CD4-positive, alpha-beta T cell treated with Interleukin-1 beta for 1 hour (primary cell): ENCODE measurements at places on chromosomes 3 and 15.
A peak's percentile ranks its signal among the peaks of the same experiment; 100 is the strongest.

DNA sequence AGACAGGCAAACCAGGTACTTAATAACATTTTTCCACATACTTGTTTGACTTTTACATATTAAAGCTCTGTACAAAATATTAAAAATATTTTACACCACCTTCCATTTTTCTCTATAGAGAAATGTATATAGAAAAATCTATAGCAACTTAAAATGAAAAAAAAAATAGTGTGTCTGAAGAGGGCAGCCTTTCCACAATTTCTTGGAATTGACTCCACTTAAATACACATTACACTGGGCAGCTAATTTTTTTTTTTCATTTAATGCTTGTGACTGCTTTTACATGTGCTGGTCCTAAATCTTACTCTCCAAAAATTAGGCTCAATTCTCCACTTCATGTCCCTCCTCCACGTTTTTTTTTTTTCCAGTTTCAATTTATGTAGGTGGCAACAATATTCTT, 427.0 kb upstream of the RBMS3 start:
- no peak for DNase-seq

DNA sequence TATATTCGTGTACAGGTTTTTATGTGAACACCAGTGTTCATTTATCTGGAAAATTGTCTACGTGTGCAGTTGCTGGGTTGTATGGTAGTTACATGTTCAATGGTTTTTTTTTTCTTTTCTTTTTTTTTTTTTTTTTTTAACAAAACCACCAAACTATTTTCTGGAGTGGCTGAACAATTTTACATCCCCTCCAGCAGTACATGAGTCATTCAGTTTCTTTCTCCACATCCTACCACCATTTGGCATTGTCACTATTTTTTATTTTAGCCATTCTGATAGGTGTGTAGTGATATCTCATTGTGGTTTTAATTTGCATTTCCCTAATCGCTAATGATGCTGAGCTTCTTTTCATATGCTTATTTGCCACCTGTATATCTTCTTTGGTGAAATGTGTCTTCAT, 256.3 kb upstream of the EOMES start:
- DNase-seq, result no peak

- no peak for DNase-seq
Observed at GRCh38 chr15:67184208-67184925, 70.1 kb downstream of the AAGAB start.

DNA sequence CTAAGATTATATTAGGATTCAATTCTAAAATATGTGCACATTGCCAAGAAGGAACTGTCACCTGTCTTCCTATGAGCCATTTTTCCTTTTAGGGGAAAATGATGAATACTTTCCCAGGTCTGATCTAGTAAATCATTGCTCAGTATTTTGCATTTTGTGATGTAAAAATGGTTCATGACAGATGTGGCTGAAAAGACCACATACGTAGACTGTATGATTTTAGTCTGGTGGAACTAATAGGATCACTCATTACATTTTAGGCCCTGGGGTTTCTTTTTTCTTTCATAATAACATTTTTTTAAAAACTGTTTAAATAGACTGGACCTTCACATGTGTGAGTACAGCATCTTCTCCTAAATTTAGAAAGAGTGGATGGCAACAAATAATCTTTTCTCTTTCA, 201.7 kb upstream of the MLF1 start:
- no peak for DNase-seq

GRCh38 chr3:60980342-60980692, 270.9 kb downstream of the FHIT start:
- no peak for DNase-seq

GRCh38 chr3:27560484-27561056, 76.4 kb upstream of the SLC4A7 start:
- peak; percentile 24 for DNase-seq
